ENCODE measurements at places on chromosomes 13 and 19. TPM values are rescaled to one million over a fixed set of nuclear protein-coding genes. Genes with fewer than 3 reads are reported as not detected.

DNA sequence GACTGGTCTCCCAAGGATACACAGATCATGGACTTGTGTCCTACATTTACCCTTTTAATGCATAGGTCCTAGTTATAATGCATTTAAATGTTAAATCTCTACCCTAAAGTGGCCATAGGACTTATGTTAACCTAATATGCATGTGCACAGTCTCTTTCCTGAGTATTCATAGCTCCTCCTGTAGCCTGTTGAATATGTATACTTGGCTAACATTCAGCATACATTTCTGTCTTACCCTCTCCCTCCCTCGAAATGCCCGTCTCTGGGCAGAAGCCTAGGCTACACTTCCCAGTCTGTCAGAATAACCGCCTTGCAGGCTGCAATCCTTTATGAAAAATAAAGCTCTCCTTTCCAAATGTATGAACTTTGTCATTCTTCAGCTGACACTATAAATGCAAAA, 13.9 kb downstream of the ZFP82 start:
- DNase-seq, result no peak

- no peak for DNase-seq
Measured at GRCh38 chr19:32691952-32692726, 518 bp downstream of the NUDT19 start.

- no peak for DNase-seq
Measured at GRCh38 chr13:78085434-78086225, 167.0 kb upstream of the EDNRB start.

DNA sequence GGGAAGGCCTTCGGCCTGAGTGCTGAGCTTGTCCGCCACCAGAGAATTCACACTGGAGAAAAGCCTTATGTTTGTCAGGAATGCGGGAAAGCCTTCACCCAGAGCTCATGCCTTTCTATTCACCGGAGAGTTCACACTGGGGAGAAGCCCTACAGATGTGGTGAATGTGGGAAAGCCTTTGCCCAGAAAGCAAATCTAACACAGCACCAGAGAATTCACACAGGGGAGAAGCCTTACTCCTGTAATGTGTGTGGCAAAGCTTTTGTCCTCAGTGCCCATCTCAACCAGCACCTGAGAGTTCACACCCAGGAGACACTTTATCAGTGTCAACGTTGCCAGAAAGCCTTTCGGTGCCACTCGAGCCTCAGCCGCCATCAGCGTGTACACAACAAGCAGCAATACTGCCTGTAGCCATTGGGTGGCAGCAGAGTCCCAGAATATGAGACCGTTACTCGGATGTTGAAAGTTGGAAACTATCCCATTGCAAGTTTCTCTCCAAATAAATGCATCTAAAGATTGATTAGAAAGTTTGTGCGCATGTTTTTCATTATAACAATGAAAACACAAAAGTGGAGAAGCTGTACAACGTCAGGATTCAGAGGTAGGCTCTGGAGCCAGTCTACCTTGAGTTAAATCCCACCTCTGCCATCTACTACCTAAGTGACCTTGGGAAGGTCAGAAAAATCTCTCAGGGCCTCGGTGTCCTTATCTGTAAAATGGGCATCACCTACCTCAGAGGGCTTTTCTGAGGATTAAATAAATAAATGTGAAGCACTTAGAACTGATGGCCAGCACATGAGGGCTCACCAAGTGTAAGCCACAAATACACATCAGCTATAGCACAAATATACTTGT, 21.1 kb downstream of the ZNF473 start:
- DNase-seq, result peak; percentile 66

Gene LRRC8E
- total RNA-seq, result 1.5 TPM

Gene KLK2
- total RNA-seq, result not detected

GRCh38 chr13:31150315-31150985, 11.3 kb downstream of the HSPH1 start:
- DNase-seq, result no peak

GRCh38 chr19:39410831-39411080, 1.7 kb upstream of the PLEKHG2 start:
- DNase-seq, result no peak

GRCh38 chr19:435707-436412, 25.0 kb downstream of the SHC2 start:
- DNase-seq, result no peak

DNA sequence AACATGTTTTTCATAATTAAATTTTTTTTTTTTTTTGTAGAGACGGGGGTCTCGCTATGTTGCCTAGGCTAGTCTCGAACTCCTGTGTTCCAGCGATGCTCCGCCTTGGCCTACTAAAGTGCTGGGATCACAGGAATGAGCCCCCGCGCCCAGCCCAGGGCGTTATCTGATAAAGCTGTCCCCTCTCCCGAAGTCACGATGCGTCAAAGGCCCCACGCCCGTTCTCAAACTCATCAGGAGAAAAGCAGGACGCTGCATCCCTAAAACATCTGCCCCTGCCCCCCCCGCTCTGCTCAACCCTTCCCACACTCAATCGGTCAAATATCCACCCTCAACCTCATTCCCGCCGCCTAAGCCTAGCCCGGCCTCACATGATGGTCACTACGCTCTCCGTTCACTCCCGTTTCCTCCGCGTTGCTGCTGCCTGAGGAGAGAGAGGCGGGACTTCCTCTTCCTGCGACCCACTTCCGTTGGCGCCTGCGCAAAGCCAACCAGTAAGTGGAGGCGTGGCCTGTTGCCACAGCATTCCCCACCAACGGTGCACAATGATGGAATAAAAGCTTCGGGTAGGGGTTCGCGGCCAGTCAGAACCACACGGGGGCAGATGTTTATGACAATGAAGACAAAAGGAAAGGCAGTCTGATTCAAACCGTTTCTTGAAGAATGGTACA, at the start of gene SNRPD2:
TSS of gene SNRPD2 (minus strand) at position 438 of the 671 bp plus-strand sequence. CDS start at position 373, 65 bp downstream.
- DNase-seq, result peak; percentile 94

Gene PTPRS
- total RNA-seq, result 190 TPM

DNA sequence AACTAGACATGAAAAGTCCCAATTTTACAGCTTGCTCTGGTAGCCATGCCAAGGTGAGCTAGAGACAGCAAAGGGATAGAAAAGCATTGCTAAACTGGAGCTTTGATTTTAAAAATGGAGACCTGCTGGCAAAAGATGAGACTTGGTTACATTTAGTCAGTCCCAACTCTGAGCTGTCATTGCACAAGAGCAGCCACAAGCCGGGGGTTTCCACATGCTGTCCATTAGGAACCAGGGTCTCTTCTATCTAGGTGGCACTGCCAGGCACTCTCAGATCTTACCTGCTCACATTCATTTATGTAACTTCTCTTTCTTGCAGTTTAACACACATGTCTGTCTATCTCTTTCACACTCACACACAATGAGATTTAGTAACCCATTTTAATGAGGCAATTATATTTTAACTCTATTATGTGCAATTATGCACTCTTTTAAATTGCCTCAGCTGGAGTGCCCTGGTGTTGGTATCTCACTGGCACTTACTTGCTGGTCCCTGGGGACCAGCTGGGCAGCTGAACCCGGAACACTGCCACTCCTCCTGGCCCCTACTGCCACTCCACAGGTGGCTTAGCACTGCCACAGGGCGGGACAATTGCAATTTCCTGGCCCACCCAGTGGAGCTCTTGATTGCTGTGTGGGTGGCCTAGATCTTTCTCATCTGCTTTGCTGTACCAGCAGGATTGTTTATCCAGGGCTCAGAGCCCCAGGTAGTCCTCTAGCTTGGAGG, 112.5 kb downstream of the COG6 start:
- no peak for DNase-seq

DNA sequence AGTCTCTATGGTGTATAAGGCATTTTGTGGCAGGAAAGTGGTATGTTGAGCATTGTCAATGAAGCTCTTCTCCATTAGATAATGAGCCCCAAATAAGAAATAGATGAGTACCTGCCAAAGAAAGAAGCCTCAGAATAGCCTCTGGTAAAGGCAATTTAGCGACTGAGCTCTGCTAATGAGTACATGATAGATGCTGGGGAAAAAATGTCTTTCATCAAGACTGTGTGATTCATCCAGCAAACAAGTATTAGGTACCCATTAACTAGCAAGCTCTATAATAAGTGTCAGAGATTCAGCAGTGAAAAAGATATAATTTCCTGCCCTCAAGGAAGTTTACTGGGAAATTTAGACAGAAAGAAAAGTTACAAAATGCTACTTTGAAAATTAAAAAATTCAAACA, 294.6 kb downstream of the ITGBL1 start:
- no peak for DNase-seq

DNA sequence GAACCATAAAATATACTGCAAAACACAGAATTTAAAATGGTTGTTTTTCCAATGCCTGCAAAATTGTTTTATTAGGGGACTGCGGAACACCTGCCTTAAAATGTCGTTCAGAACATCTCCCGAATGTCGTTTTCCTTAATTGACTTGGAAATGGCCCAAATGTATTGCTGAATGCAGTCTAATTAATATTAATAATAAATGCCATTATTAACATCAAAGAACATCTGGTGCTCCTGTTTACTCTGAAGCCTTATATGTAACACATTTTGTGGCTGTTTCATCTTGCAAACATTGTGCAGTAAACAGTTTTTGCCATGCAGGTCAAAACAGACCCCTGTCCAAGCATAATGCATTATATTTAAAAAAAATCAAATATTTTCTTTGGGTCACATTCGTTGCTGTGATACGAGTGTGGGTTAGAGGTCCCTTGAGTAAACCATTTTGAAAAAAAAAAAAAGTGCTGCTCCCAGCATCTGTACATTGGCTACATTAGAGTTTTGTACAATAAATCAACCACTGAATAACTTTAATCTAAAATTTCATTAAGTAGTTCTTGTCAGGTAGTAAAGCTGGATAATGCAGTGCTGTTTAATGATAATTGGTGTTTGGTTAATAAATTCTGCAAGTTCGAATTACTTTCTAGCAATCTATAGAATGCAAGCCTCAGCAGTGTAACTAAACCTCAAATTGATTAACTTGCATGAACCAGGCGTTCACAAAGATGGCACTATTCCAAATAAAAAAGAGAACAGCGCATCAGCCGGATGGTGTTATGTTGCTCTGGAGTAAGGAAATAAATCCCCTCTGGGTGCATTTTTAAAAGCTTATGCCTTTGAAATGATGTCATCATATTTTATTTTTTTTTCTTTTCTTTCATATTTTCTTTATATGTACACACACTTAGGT, 140.2 kb downstream of the ZNF536 start:
- no peak for DNase-seq

- DNase-seq, result no peak
Measured at GRCh38 chr13:30466841-30467252, 1.1 kb upstream of the HMGB1 start.

All from right atrium auricular region (tissue), 2 donors.